IPS DF 19.7 (cell line): ENCODE measurements at places on chromosomes 6 and 20.

DNA sequence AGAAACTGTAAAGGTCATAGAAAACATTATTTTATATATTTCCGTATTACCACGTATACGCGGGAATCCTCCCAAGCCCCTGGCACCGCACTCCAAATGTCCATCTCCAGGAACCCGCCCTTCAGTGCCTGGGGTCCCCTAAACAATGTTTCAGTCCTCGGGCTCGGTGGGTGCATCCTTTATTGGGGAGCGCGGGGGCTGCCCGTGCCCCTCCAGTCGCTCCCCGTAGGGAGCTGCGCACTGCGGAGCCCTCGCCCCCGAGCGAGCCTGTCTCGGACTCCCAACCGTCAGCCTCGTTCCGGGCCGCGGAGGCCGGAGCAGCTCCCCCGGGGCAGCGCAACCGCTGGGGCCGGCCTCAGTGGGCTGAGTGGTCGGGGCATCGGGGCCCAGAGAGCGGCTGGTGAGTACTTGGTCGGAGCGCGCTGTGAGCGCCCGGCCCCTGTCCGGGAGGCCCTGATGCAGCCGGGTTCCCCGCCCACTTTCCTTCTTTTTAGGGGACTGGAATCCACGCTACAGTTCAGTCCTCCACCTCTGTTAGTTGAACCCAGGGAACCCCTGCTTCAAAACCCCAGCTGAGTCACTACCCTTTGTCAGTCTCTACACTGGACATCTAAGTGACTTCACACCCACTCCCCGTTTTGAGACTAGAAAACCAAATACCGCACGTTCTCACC is at the start of gene DNAH8:
Gene DNAH8, plus strand, starts transcription at position 296 of the 674 bp plus-strand sequence. CDS start 7,499 bp downstream, outside the sequence.
- no peak for DNase-seq

GRCh38 chr6:153150752-153151440 is 19.8 kb upstream of the RGS17 start:
- no peak for DNase-seq

DNA sequence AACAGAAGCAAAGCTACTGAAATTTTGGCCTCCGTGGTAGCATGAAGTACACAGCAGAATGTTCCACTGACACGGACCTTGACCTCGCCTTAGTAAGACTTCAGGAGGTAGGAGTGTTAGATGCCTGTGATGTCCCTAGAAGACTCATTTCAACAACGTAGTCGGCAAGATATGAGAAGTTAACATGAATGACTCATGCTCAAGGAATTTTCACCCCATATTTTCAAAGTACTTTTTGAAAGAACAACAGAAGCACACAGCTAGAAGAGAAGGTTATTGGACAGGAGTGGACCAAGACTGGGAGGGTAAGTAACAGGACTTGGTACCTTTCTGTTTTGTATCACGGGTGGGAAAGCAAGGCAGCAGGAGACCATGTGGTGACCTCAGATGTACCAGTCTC is 78.0 kb downstream of the DZANK1 start:
- DNase-seq, result no peak

DNA sequence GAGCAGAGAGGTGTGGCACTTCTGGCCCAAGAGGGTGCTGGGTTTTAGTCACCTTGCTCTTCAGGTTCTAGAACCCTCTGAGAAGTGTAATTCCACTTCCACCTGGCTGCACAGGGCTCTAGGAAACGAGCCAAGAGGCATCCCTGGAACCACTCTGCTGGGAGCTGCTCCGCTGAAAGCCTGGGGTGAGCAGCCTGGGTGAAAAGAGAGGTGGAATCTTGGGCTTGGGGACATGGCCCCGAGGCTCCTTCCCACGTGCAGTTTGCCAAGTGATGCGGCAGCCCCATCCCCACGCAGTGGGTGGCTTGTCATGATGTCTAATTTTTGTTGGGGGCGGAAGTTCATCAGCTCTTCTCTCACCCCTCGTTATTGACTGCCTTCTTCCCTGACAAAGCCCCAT is 32.8 kb downstream of the PPP1R16B start:
- no peak for DNase-seq

DNA sequence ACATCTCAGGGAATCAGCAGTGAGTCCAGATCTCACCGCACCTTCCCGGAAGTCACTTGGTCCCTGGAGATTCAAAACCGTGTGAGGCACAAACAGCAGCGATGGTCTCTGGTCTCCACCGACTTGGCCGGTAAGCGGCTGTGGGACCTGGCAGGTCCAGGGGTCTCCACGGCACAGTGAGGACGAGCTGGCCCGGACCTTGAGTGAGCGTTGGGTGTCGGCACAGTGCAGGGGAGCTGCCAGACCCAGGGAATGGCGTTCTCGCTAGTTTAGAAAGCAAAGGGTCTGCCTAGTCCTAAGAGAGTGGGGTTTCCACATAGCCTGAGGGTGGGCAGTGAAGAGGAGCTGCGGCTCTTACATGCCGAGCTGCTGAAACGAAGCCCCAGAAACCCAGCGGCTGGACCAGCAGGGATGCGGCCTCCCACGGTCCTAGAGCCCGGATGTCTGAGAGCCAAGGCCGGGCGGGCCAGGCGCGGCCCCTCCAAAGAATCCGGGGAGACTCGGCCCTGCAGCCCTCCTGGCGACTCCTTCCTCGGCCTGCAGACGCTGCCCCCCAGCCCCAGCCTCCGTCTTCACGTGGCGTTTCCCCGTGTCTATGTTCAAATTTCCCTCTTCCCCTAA is 185.0 kb downstream of the ERMARD start:
- DNase-seq, result no peak

DNA sequence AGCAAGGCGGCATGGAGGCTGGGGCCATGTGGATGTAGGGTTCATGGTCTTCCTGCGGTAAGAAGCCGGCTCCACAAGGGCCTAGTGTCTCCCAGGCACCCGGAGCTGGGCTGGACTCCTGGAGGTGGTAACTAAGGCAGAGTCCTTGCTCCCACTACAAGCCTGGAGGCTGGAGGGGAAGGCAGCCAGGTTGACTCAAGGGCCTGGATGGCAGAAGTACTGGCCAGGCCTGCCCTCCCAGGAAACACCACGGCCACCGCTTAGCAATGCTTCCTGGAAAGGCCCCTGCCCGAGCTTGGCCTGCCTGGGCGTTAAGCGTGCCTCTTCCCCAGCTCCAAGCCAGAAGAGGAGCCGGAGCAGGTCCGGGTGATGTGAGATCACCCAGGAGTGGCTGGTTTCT is 182.0 kb downstream of the ZDHHC14 start:
- DNase-seq, result no peak

DNA sequence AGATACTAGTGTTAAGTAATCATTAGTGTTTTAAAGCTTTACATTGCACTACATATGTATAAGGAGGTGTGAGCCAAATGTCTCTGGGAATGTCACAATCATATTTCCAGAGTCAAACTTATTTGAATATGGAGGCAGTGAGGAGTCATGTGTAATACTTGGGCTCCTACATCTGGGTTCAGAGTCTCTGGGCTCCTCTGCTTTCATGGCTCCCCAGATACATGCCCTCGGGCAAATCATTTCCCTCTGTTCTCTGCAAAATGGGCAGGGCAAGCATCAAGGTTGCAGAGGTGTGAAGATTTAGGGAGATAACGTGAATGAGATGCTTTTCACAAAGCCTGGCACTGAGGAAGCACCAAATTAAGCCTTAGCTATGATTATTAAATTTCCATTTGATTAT is 138.3 kb upstream of the SGK1 start:
- DNase-seq, result no peak

DNA sequence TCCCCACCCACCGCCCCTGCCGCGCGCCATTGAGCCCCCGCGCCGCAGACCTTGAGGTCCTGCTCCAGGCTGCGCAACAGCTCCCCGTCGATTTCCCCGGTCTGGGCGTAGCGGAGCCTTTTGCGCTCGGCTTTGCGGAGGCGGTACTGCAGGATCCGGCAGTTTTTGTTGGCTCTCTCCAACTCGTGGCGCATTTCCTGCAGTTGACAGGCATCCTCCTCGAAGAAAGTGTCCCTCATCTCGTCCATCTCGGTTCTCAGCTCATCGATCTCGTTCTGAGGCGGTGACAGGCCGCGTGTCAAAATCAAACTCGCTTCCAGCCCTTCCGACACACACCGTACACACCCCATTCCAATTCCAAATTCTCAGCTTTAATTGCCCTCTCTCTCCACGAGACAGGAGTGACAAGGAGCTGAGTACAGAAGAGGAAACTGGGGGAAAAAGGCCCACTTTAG is 4.3 kb downstream of the MTCL3 start:
- no peak for DNase-seq

GRCh38 chr6:34131326-34132290 is 14.3 kb downstream of the GRM4 start:
- no peak for DNase-seq

DNA sequence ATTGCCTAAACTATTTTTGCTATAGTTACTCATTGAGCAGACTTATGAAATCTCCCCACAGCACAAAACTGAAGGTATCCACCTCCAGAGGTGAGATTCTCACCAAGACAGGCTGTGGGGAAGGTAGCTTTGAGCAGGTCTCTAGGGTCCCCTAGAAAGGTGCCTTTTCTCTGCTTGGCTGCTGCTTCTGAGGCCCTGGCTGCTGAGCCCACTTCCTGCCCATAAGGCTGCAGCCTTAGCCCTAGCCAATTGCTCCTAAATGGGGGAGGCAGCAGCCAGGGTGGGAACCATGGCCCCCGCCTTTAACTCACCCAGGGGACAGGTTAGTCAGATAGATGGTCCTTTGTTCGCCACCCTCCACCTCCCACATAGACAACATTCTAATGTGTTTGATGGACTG is 3.6 kb downstream of the NT5E start:
- DNase-seq, result no peak

DNA sequence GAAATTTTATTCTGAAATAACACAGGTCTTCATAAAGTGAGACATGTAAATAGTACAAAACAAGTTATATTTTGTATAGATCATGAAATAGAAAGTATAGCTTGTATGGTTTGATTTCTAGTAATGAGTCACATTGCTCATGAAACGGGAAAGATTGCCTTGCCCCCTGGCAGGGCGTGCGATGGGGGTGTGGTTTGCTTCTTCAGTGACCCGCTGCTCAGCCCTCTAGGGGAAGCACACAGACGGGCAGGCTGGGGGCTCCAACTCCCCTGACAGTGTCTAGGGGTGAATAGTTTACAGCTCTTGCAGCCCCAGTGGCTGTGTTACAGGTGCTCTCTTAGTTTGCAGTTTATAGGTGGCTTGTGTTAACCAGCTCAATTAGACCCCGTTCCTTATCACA is 170.5 kb upstream of the RGS17 start:
- no peak for DNase-seq

DNA sequence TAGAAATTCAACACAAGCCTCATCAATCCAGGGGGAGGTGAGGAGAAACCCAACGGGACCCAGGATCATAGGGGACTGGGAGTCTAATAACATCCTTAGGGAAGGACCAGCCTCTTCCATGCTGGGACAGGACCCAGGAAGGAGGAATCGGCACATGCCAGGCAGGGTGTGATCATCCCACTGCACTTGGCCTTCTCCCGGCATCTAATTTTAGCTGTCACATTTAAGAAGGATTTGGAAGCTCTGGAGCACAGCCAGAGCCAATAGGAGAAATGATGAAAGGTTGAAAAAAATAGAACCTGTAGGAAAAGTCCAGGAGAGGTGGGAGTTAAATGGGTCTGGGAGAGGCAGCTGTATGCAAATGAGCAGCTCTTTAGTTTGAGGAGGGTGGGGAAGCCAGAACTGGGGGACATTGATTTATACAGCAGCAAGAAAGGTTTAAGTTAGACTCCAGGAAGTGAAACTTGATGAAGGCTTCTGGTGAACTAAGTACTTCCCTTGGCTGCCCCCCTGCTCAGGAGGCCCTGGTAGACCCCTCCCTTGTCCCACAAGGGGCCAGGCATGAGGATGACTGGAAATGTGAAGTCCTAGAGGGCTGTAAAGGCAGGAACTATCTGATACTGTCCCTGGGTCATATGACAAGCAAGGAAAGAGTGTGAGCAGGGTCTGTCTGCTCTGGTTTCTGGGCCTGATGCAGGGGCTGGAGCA is 260.3 kb downstream of the LRFN2 start:
- no peak for DNase-seq

DNA sequence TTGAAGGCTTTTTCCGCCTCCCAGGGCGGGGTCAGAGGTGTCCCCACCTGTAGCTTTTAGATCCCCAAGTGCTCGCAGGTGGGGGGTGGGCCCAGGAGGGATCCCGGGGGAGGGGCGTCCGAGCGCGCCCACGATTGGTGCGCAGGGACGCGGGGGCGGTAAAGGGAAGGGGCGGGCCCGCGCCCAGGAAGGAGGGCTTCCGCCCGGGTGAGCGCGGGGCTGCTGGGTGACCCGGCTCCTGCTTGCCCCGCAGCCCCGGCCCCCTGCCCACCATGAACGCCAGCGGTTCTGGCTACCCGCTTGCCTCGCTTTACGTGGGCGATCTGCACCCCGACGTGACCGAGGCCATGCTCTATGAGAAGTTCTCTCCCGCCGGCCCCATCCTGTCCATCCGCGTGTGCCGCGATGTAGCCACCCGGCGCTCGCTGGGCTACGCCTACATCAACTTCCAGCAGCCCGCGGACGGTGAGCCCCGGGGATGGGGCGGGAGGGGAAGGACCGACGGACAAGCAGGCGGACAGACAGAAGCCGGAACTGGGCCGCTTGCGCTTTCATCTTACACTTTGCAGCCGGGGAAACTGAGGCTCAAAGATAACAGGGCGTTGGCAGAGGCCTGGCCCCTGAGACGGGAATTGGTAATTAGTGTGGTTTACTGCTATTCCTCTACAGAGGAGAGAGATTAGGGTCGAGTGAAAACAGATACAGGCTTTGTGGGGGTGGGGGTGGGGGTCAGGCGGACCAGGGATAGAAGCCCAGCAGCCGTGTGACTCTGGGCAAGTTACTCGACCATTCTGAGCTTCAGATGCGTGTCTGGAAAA is at the start of gene PABPC1L:
Gene PABPC1L, plus strand, starts transcription at position 189 of the 818 bp plus-strand sequence. Its CDS starts 84 bp downstream, at position 273.
- DNase-seq, result peak; percentile 82

DNA sequence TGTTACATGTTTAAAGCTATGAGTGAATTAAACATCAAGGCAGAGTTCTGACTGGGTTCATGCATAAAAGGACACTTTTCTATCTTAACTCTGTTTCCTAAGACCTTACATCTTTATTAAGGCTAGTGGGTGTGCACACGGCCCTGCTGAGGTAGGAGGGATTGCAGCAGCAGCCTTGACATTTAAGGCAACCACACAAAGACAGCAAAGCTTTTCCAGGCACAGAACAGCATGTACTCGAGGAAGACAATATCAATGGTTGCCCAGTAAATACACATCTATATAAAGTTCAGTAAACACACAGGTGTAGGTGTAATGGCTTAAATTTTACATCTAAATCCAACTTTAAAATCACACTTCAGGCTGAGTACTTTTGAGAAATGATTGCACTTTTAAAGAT is 79.8 kb upstream of the LOC128125822 start:
- DNase-seq, result no peak

DNA sequence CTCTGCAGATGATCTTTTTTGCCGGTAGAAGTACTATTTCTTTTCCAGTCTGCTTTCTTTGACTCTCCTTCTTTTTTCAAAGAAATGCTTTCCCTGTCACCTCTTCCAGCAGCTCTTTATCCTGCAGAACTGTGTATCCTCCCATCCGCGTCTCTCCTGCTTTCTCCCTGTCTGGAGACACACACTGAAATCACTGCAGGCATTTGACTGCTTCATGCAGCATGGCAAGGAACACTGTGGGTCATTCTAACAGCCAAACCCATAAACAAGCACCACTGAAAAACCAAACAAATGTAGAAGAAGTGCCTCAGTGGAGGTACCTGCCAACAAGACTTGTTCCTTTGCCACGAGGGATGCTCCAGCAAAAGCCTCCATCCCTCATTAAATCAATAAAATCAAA is 403.7 kb upstream of the CITED2 start:
- no peak for DNase-seq
